Activated naive CD8-positive, alpha-beta T cell treated with anti-CD3 and anti-CD28 coated beads for 36 hours (primary cell): ENCODE measurements at places on chromosomes 6 and 20. TPM values are rescaled to one million over a fixed set of nuclear protein-coding genes. Genes with fewer than 3 reads are reported as not detected.

The TUBB2B gene
- total RNA-seq = 0.25 TPM

The RPS6KA2 gene
- 4.2 TPM for total RNA-seq

The ECT2L gene
- not detected for total RNA-seq

The C4A gene
- total RNA-seq = 3.2 TPM
